ENCODE measurements at places on chromosomes 11 and 22. TPM values are rescaled to one million over a fixed set of nuclear protein-coding genes. Genes with fewer than 3 reads are reported as not detected.

The C11orf91 gene
- total RNA-seq = not detected

The AGBL2 gene
- 6.0 TPM for total RNA-seq

The SYT8 gene
- total RNA-seq = 18.5 TPM

The ART5 gene
- 2.2 TPM for total RNA-seq

The KCNJ1 gene
- 0.18 TPM for total RNA-seq

The P2RX3 gene
- not detected for total RNA-seq

GRCh38 chr22:48901324-48901723 lies 926.3 kb downstream of the BRD1 start:
- no peak for DNase-seq
- no peaks in the 10 kb centered on the region for H3K36me3 ChIP-seq
- no peaks in the 10 kb centered on the region for H3K4me1 ChIP-seq
- H3K27ac ChIP-seq = no peak overlapping the region

GRCh38 chr11:105609832-105610781 lies at the start of gene GRIA4:
Gene GRIA4, plus strand, starts transcription at chr11:105610073. Its CDS starts 925 bp downstream, at chr11:105610998.
- H3K4me3 ChIP-seq = peak within 1 kb of the TSS; percentile 43
- peaks cover 32% of the 10 kb centered on the region for H3K27me3 ChIP-seq
- no peaks in the 10 kb centered on the region for H3K36me3 ChIP-seq
- H3K4me1 ChIP-seq = peaks cover 24% of the 10 kb centered on the region
- peak; percentile 45 for DNase-seq
- no peak within 1 kb of the TSS for H3K27ac ChIP-seq

- no peak overlapping the region for H3K4me3 ChIP-seq
- H3K36me3 ChIP-seq = no peaks in the 10 kb centered on the region
- no peak overlapping the region for H3K27ac ChIP-seq
- no peaks in the 10 kb centered on the region for H3K27me3 ChIP-seq
- H3K4me1 ChIP-seq = no peaks in the 10 kb centered on the region
These were observed 65.1 kb downstream of the PRSS23 start for GRCh38 chr11:86865436-86865835.

DNA sequence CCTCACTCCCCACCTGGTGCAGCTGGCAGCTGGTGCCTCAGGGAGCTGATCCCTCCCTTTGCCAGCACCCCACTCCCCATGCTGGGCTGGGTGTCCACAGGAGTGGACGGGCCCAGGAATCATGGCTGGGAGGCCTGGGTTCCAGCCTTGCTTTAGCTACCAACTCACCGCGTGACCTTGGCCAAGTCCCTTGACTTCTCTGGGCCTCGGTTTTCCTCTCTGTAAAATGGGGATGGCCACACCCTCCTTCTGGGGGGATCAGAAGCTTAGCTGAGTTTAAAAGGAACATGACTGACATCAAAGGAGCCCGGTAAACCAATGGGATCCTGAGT lies 116.9 kb downstream of the KIAA1671 start:
- H3K4me1 ChIP-seq = peaks cover 20% of the 10 kb centered on the region
- no peak overlapping the region for H3K4me3 ChIP-seq
- H3K27me3 ChIP-seq = no peaks in the 10 kb centered on the region
- H3K36me3 ChIP-seq = no peaks in the 10 kb centered on the region
- peak overlapping the region; percentile 39 for H3K27ac ChIP-seq
- no peak for DNase-seq

- peak within 1 kb of the TSS; percentile 86 for H3K4me3 ChIP-seq
- H3K4me1 ChIP-seq = peaks cover 8% of the 10 kb centered on the region
- H3K27me3 ChIP-seq = no peaks in the 10 kb centered on the region
- peak; percentile 89 for DNase-seq
These were observed at the start of gene PRRG4 for GRCh38 chr11:32829680-32830412. Gene PRRG4, plus strand, starts transcription at chr11:32829927. Its CDS starts 603 bp downstream, at chr11:32830530.

DNA sequence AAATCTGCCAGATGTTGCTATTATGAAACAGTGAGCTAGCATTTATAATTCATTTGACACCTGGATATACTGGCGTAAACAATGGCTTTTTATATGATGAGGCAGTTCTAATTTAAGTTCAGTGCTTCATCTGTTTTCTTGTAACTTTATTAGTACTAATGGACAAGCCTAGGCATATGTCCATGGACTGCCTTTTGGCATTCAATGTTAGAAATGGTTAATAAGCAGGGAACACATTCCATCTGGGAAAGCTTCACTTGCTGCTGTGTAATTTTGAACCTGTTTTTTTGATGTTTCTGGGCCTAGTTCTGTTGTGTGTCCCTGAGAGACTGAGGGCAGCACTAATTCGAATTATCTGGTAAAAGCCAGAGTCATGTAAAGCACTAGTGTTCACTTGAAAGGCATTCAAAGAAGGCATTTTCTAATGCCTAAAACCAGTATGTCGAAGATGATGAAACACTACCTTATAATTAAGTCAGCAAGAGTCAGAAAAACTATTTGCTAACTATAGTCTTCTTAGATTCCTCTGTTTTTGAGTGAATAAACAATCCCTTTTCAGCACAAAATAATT lies 138.5 kb downstream of the SWAP70 start:
- no peaks in the 10 kb centered on the region for H3K27me3 ChIP-seq
- H3K4me3 ChIP-seq = no peak overlapping the region
- H3K4me1 ChIP-seq = peaks cover 5% of the 10 kb centered on the region
- DNase-seq = no peak
- H3K36me3 ChIP-seq = peaks cover 14% of the 10 kb centered on the region

- H3K27me3 ChIP-seq = no peaks in the 10 kb centered on the region
- no peak overlapping the region for H3K27ac ChIP-seq
- no peak overlapping the region for H3K4me3 ChIP-seq
- no peak for DNase-seq
- H3K36me3 ChIP-seq = no peaks in the 10 kb centered on the region
- peaks cover 8% of the 10 kb centered on the region for H3K4me1 ChIP-seq
These were observed 1.6 kb upstream of the SYCE3 start for GRCh38 chr22:50564289-50564688.

DNA sequence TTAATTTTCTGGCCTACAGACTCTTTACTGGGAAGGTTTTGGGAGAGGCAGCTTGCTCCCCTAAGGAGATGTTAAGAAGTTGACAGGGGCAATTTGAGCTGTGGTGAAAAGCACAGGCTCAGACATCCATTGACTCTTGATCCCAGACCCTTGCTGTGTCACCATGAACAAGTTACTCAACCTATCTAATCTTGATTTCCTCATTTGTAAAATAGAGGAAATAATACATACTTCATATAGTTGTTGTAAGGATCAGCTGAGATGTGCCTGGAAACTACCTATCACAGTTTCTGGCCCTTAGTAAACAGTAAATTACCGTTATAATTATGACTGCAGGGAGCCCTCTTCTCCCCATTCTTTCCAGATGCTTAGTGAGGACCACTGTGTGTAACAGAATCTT lies 16.6 kb upstream of the SCGB1D4 start:
- peaks cover 6% of the 10 kb centered on the region for H3K27me3 ChIP-seq
- no peak for DNase-seq
- H3K27ac ChIP-seq = no peak overlapping the region
- no peak overlapping the region for H3K4me3 ChIP-seq
- H3K4me1 ChIP-seq = peaks cover 11% of the 10 kb centered on the region

DNA sequence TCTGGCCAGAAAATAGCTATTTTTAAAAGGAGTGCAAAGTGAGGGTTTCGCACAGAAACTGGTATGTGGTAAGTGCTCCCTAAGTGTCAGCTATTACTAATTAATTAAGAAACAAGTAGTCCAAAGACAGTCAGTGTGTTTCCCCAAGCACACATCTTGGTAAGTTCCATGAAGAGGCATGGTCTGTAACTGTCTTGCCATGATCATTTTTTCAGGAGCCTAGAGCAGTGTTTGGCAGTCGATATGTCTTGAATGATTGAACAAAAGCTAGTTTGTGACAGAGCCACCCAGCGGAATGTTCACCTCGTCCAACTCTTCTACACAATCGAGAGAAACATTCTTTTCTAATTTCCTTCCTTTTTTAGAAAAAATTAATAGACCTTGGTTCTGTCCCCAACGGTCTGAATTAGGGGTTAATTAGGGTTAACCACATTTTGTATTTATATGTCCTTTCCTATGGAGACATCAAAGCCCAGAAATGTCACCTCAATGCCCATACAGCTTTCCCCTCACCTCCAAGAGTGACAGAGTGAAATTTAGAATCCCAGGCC lies 57.6 kb upstream of the FTH1 start:
- DNase-seq = no peak
- no peaks in the 10 kb centered on the region for H3K27me3 ChIP-seq
- peak overlapping the region; percentile 83 for H3K27ac ChIP-seq

DNA sequence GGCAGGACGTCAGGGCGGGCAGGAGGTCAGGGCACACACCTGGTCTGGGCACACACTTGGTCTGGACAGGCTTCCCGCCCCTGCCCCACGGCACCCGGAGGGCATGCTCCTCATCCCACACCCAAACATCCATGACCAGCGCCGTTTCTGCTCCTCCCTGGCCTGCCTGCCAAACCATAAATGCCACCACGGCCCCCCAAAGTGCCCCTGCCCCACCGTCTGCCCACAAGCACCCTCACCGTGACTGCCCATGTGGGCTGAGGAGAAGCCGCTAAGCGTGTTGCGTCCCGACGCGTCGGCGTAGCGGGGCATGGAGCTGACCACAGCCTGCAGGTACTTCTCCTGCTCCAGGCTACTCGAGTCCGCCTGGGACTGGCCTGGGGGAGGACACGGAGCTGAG lies 15.8 kb downstream of the SBF1 start:
- no peak overlapping the region for H3K27ac ChIP-seq
- H3K36me3 ChIP-seq = peaks cover 100% of the 10 kb centered on the region
- DNase-seq = no peak
- no peak overlapping the region for H3K4me3 ChIP-seq
- peaks cover 9% of the 10 kb centered on the region for H3K4me1 ChIP-seq
- no peaks in the 10 kb centered on the region for H3K27me3 ChIP-seq

DNA sequence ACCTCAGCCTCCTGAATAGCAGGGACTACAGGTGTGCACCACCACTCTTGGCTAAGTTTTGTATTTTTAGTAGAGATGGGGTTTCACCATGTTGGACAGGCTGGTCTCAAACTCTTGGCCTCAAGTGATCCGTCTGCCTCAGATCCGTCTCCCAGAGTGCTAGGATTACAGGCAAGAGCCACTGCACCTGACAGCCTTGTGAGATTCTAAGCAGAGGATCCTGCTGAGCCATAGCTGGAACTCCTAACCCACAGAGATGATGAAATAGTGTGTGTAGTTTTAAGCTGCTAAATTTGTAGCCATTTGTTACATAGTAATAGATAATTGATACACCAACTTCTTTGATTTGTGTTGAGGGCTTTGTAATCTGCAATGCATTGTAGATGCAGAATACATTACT lies 51.1 kb downstream of the CLMP start:
- H3K4me3 ChIP-seq = no peak overlapping the region
- H3K4me1 ChIP-seq = no peaks in the 10 kb centered on the region
- H3K27me3 ChIP-seq = no peaks in the 10 kb centered on the region

- no peaks in the 10 kb centered on the region for H3K4me1 ChIP-seq
- H3K27ac ChIP-seq = no peak overlapping the region
- H3K36me3 ChIP-seq = peaks cover 10% of the 10 kb centered on the region
- H3K27me3 ChIP-seq = no peaks in the 10 kb centered on the region
These were observed 132.1 kb upstream of the LDLRAD3 start for GRCh38 chr11:35811783-35812182.

DNA sequence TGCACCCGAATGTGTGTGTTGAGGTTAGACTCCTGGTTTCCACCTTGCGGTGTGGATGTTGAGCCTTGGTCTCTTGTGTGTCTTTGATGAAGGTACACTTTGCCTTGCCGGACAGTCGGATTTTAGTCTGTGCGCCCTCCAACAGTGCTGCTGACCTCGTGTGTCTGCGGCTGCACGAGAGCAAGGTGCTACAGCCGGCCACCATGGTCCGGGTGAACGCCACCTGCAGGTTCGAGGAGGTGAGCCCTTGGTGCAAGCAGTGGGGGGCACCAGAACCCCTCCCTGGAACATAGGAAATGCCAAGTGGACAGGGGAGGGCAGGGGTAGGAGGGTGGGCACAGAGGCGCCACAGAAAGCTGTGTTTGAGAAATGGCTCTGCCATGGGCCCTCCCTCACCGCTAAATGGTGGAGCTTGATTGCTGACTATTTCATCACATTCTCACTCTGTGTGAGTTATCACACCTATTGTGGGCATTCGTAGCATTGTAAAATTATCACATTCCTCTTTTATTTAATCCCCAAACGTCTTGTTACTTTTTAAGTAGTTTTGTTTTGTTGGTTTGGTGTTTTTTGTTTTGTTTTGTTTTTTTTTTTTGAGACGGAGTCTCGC lies 26.4 kb upstream of the PANX2 start:
- no peak overlapping the region for H3K27ac ChIP-seq
- no peaks in the 10 kb centered on the region for H3K36me3 ChIP-seq
- DNase-seq = no peak

- peak overlapping the region; percentile 93 for H3K27ac ChIP-seq
- no peaks in the 10 kb centered on the region for H3K27me3 ChIP-seq
- no peak for DNase-seq
- peaks cover 65% of the 10 kb centered on the region for H3K4me1 ChIP-seq
These were observed 4.1 kb downstream of the TRABD start for GRCh38 chr22:50189849-50190181.

GRCh38 chr11:95605271-95605940 lies 184.2 kb downstream of the FAM76B start:
- no peaks in the 10 kb centered on the region for H3K27me3 ChIP-seq
- H3K4me3 ChIP-seq = no peak overlapping the region

DNA sequence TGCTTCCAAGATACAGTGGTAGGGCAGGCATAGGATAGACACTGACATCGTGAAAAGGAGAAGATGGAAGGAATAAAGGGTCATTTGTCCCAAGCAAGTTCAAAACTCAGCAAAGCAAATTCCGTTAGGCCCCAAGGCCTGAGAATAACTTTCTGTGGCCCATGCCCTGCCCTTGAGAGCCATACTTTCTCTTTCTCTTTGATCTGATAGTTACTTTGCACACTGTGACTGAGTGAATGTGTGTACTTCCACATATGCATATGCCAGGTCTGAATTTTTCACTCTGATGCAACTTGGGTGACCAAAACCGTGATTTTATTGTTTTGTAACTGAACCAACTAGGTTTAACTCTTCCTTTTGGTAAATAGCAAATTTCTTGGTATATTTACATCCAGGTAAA lies 371.5 kb downstream of the RAB38 start:
- no peaks in the 10 kb centered on the region for H3K27me3 ChIP-seq
- no peak overlapping the region for H3K4me3 ChIP-seq

DNA sequence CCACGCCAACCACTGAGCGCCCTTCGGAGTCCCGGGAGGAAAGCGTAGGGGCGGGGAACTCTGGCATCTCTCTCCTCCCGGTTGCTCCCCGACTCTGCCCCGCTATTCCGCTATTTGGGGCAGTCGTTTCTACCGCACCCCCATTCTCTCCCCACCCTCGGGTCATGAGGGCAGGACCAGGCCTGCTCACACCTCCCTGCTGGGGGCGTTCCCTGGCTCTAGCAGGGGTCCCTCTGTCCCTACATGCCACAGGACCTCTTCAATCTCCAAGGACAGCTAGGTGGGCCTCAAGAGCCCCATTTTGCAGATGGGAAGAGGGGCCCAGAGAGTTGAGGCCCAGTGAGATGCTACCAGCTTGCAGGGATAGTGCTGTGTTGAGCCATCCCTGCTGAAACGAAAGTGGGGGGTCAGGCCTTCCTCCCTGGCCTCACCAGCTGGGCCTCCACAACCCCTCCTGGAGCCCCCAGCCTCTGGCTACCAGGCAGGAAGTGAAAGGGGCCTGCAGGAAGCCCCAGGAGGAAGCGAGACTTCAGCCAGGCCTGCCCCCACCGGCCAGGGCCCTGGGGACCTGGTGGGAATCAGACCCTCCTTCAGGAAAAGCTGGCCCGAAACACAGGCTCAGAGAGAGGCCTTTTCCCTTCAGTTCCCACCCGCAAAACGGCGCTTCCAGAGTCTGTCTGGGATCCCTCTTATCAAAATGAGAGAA lies 5.5 kb upstream of the SHISA8 start:
- DNase-seq = no peak
- peak overlapping the region; percentile 62 for H3K4me3 ChIP-seq
- H3K27me3 ChIP-seq = peaks cover 63% of the 10 kb centered on the region
- H3K27ac ChIP-seq = no peak overlapping the region
- peaks cover 34% of the 10 kb centered on the region for H3K4me1 ChIP-seq
- no peaks in the 10 kb centered on the region for H3K36me3 ChIP-seq

All from lower lobe of right lung (tissue), 2 donors.